ENCODE measurements at places on chromosomes 1 and 21.

GRCh38 chr1:14507262-14507661 is 91.2 kb upstream of the KAZN start:
- no peak for DNase-seq

GRCh38 chr1:67213164-67213563 is 46.9 kb downstream of the IL23R start:
- DNase-seq = no peak

DNA sequence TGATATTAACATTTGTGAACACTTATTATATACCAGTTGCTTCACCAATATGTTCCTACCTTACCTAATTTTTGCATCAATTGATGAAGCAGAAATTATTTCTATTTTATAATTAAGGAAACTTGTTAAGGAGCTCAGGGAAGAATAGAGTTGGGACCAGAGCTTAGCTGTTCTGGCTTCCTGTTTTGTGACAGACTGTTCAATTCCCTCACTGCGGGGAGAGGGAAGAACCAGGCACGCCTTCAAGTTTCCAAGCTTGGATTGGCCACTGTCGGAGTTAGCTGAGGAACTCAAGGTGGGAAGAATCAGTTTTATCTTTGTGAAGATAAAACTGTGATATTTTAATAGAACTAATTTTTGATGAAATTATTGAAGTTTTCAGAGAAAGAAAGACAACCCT is 142.3 kb upstream of the LMO4 start:
- no peak for DNase-seq

DNA sequence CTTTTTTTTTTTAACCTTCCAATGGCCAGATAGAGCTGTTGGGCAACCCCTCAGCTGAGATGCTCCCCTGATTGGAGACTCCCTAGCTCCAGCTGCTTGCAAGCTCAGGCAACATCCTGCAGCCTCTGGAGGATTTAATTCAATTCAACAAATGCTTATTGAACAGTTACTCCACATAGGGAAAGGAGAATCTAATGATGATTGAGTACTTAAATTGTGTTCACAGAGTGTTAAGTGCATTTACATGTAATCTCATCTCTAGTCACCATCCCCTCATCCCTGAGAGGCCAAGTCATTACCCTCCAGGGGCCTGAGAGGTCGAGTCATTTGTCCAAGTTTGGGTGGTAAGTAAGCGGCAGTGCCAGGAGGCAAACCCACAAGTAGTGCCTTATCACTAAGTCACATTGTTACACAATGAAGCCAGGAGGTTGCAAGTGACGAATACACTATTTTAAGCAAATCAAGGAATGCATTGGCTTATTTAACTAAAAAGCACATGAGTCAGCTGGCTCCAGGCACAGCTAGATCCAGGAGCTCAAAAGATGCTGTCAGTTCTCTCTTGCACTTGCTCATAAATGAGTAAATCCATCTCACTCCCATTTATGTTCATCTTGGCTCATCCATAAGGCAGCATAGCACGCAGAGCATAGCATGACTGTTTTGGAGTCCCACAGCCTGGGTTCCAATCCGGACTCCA is 64.3 kb downstream of the OPTC start:
- no peak for DNase-seq
